ENCODE measurements at places on chromosomes 3 and 15.
A peak's percentile ranks its signal among the peaks of the same experiment; 100 is the strongest.

DNA sequence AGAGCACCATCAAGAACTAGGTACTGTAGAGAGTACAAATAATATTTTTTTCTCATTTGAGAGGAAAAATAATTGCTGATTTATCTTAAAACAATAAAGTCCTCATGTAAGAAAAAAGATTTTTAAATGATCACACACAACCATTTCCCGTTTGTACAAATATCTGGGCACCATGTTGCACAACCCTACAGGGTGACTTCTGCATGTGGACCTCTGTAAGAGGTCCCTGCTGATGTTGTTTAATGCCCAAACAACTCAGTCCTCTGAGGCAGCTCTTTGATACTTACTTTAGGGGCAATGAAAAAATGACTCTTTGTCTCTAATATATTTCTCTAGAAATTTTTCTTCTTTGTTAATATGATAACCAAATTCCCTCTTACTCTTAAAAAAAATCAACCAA is 168.1 kb upstream of the SATB1 start:
- DNase-seq, result no peak

- no peak for DNase-seq
Measured at GRCh38 chr15:73630921-73631362, 2.2 kb downstream of the NPTN start.

GRCh38 chr15:98906712-98907083 is 100.9 kb downstream of the PGPEP1L start:
- no peak for DNase-seq

DNA sequence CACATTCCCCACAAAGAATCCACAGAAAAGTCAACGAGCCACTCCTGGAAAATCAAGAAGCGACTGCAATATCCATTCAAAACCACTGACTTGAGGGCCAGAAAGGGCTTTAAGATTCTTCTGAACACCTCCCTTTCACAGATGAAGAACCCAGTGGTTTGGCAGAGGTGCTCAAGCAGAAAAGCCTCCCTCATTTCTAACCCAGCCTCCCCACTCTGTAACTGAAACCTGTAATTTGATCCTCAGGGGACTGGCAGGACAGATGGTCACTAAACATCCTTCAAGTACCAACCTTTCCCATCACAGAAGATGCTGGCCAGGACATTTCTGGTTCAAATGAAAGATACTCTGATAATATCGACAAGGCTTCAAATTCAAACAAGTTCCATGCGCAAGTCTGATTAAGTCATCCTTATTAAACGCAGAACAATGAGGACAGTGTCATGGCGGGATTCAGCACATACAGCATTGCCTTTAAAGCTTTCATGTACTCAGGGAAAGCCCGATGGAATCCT is 5.5 kb downstream of the SEMA5B start:
- DNase-seq, result no peak

DNA sequence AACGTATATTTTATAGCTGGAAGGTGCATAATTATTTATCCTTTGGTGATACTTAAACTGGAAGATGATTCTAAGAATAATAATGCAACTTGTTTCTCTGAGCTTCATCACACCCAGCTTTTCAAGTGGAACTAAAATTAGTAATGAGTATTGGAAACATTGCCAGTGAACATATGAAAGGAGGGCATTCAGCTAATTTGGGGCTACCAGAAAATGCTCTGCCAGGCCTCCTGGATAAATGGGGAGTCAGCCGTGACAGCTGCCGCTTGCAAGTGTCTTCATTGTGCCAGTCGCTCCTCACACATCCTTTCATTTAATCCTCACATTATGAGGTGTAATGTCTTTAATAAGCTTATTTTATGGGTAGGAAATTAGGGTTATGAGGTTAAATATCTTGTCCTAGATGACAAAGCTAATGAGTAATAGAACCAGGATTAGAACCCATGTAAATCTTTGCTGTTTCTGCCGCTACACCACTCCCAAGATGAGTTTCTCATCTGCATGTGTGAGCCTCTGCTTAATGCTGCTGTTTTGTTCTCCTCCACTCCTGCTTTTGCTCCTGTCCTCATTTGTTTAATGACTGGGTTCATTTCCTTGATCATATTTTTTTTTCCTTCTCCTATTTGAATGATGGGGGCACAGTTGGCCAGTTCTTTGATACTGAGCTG is 155.7 kb downstream of the PLCL2 start:
- DNase-seq, result no peak

GRCh38 chr3:195550723-195551122 is 7.6 kb upstream of the PPP1R2 start:
- no peak for DNase-seq

DNA sequence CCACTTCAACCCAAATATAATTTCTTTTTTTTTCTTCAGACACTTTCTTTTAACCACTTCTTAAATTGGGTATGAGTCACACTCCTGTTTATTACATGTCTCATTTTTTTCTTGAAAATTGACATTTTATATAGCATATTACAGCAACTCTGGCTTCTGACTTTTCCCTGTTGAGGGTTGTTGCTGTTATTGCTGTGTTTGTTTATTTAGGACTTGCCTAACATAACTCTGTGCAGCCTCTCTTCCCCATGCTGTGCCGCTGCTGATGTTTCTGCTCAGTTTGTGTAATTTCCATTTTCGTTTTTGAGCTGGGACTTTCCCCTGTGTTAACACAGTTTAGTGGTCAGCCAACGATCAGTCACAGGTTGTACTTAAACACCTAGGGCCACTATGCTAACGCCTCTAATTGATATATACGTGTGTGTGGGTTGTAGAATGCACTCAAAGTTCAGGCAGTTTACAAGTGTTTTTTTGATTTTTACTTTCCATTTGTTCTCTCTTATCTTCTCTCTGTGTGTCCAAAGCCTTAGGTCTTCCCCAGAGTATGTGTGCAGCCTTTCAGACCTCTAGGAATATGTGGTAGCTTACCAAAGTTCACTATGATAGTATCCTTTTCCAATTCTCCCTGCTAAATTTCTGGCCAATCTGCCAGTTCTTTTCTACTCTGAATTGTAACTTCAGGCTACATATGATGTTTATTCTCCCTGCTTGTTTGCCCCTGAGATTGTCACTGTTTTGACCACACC is 337.2 kb downstream of the ZBTB20 start:
- no peak for DNase-seq

DNA sequence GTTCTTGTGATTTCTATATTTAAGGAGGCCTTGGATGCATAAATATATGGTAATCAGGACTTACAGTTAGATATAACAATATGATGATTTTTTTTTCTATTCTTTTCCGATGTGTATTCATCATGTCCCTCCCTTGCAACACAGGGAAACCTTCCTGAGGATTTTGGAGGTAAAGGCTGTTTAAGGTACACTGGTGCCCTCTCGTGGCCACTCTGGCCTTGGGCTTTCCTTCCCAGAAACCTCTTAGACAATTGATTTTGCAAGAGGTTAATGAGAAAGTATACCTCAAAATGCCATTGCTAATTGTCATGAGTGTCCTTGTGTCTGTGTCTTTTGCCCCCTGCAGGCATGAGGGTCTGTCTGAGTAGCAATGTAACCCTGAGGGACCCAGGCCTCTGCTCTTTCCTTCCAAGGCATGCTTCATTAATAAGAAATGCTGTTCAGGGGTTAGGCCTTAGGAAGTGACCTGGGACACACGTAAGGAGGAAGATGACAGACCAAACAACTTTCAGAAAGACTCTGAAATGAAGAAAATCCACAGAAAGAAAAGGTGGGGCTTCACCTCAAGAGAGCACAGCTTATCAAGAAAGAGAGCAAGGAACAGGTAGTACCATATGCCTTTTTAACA is 70.3 kb upstream of the PPP2R3A start:
- peak; percentile 84 for DNase-seq

GRCh38 chr15:88403351-88403791 is 63.8 kb downstream of the MRPL46 start:
- DNase-seq, result no peak

- no peak for DNase-seq
Measured at GRCh38 chr15:60835974-60836373, 357.0 kb upstream of the ICE2 start.

DNA sequence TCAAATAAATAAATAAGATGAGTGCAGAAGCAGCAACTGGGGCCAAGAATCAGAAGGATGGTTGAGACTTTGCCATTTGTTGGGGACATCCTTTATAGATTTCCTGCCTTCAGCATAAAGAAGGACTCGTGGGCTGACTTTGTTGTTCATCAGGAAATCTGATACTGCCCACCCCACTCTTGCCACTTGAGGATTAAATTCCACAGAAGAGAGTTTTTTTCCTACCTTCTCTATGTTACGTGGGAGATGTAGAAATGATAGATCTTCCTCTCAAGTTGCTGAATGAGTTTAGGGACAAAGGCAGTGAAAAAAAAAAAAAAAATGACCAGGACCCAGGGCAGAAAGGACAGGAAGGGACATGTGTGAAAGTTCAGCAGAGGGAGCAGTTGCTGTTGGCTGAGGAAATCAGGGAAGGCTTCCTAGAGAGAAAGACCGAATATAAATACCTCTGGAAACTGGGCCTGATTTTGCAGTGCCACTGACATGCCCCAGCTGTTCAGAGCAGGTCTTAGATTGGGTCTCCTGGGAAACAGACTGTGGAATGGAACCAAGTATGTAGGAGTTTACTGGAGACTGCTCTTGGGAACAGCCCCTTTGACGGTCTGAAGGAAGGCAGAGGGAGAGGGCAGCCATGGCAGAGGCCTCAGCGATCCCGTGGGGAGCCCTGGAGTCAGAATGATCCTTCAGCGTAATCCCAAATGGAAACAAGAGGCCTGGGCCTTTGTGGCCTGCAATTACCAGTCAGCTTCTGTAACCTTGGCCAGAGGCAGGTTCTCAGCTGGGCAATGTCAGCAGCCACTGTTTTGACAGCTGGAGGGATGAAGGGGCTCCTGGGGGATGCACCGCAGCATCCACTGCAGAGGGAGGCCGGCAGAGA is 50.9 kb downstream of the C3orf20 start:
- no peak for DNase-seq

Measured in COR-L47 (cell line).